ENCODE measurements at places on chromosomes 7 and 10.

DNA sequence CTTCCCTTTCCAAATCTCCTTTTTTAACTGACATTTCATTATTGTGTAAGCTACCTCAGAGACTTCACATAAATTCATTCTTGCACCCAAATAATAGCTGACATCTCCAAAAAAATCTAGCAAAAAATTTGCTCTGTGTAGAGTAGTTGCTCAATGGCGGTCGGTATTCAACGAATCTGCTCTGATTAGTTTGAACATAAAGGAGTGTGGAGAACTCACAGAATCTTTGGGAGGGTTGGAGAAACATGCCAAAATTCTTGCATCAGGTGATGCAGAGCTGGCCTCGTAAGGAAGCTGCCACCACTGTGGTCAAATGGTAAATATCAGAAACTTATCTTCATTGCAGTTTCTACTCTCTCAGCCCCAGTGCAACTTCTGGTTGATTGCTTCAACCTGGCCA, 201.2 kb upstream of the MDFIC start:
- DNase-seq = no peak

DNA sequence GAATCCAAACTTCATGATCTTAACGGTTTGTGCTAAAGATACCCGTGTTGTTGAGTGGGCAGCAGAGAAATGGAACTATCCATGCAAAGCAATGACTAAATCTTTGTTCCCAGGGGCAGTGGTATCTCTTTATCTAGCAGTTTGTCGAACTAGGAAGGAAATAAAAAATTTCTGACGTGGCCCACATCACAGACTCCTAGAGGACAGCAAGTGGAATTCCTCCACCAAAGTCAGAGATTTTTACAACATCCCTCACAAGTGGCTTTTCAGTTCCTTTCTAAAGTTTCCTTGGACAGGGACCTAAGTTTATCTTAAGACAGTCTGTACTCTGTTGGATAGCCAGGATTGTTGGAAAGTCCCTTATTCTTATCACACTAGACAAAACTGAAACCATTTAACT, 136.0 kb downstream of the RAPGEF5 start:
- DNase-seq = no peak

- no peak for DNase-seq
Measured at GRCh38 chr10:108290823-108291222, 1126.3 kb upstream of the SORCS1 start.

DNA sequence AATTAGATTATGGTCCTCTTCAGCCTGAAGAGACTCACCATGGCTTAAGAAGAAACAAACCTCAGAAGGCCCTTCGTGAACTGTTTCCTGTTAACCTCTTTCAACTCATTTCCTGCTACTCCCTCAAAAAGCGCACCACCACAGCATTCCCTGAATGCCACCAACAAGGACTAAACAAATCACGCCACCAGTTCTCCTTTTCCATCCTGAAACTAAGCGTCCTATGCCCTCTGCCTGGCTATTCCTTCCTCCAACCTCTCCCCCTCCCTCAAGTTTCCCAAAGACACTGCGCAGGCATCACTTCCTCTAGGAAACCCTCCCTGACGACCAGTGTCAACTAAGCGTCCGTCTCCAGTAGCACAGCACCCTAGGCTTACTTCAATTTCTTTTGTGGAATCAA, 12.0 kb downstream of the YWHAG start:
- DNase-seq = no peak

DNA sequence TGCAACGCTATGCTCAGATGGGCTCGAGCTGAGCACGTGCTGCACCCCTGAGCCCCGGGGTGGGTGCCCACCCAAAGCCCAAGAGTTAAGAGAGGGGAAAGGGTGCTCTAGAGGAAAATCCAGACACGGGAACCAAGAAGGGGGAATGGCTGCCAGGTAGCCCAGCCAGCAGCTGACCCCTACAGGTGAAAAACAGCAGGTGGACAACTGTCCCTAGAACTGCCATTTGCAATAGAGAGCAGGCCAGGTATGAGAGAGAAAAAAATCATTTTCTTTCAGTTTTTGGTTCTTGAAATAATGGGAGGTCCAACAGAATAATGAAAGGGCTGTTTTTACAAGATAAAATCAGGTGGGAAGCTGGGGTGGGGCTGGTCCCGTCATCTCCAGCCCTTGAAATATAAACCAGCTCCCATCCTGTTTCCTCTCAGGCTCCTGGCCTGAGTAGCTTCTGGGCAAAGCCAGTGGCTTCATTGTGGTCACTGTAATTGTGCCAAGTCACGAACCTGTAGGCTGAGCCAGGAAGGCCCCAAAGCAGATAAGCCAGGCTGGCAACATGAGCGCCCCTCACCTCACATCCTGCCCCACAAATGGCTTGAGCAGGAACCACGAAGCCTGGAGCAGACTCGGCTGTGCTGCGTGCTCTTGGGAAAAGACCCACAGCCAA, 257.8 kb downstream of the SNX10 start:
- no peak for DNase-seq

DNA sequence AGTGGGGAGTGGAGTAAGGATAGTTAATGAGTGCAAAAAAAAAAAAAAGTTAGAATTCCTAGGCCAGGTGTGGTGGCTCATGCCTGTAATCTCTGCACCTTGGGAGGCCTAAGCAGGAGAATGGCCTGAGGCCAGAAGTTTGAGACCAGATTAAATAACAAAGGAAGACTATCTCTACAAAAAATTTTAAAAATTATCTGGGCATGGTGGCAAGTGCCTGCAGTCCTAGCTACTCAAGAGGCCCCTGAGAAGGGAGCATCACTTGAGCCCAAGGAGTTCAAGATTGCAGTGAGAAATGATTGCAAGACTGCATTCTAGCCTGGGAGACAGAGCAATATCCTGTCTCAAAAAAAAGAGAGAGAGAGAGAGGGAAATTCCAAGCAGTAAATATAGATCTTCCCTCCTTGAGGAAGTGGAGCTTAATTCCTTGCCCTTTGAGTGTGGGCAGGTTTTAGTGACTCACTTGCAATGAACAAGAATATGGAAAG, 19.5 kb upstream of the CSTF2T start:
- no peak for DNase-seq

GRCh38 chr7:149772956-149773434, 393 bp downstream of the ZNF467 start:
- no peak for DNase-seq

GRCh38 chr10:109902992-109903947, 20.0 kb downstream of the XPNPEP1 start:
- DNase-seq = peak; percentile 21

- DNase-seq = no peak
Measured at GRCh38 chr10:129602938-129603535, 136.0 kb downstream of the MGMT start.

- no peak for DNase-seq
Measured at GRCh38 chr7:40698214-40698920, 563.6 kb downstream of the SUGCT start.

DNA sequence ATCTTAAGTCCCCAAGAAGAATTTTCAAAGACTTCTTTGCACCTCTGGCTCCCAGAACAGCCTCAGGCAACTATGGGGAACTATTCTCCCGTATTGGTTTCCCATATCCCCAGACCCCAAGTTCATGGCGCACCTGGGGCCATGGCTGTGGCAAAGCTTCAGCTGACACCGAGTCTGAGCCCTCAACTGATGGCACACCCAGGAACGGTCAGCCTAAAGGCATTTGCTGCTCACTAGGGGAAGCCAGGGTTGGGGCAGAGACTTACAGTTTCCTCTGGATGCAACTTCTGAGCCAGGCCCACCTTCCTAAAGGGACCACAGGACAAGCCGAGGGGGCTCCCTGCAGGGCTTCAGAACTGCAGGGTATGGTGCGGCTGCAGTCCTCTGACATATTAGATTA, 13.7 kb upstream of the CPA1 start:
- no peak for DNase-seq

DNA sequence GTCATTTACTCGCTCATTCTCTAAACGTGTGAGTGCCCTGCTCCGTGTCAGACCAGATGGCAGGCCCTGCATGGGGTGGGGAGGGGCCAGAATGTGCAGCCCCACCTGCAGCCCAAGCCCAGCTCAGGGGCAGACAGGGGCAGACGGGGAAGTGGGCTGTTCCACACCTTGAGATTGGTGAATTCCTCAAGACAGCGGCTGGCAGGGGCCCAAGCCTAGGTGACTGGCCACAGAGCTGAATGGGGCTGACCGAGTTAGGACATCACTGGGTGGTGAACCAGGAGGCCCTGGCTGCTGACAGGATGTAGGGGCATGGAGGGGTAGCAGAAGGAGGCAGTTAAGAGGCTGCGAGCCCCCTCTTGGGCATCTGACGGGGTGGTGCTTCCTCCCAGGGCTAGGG, 79.1 kb downstream of the MGMT start:
- no peak for DNase-seq

GRCh38 chr10:59771162-59771807, 18.0 kb upstream of the MRLN start:
- DNase-seq = no peak

- no peak for DNase-seq
Measured at GRCh38 chr7:137834552-137834951, 12.2 kb downstream of the DGKI start.

DNA sequence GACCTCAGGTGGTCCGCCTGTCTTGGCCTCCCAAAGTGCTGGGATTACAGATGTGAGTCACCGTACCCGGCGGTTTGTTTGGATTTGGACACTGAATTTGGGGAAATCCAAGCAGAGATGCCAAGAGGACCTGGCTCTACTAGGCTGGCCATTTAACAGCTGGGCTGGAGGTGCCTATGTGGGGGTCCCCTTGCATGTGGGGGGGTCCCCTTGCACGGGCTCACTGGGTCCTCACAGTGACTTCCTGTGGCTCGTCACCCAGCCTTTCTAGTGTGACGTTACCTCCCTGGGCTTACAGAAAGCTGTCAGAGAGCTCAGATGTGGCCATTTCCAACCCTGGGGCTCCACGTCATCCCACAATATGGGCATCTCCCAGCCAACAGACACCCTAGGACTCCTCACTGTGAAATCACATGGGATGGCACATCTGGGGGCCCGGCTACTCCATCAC, 49.3 kb upstream of the GNA12 start:
- DNase-seq = no peak

DNA sequence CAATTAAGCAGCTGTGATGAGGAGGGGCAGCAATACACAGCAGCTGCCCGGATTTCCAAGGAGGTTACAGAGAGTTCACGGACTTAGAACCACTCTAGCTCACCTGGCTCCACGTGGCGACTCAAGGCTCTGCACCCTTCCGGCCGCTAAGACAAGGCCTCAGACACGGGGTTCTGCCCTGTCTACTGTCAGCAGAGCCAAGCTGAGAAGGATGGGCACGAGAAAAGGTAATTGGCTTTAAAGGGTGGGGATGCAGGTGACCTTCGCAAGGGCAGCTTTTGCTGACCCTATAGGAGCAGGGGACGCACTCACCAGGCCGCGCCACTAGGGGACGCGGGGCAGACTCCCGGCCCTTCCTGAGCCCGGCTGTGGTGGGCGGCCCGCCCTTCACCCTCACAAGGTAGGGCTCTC, 152.4 kb downstream of the KIF20B start:
- DNase-seq = no peak

DNA sequence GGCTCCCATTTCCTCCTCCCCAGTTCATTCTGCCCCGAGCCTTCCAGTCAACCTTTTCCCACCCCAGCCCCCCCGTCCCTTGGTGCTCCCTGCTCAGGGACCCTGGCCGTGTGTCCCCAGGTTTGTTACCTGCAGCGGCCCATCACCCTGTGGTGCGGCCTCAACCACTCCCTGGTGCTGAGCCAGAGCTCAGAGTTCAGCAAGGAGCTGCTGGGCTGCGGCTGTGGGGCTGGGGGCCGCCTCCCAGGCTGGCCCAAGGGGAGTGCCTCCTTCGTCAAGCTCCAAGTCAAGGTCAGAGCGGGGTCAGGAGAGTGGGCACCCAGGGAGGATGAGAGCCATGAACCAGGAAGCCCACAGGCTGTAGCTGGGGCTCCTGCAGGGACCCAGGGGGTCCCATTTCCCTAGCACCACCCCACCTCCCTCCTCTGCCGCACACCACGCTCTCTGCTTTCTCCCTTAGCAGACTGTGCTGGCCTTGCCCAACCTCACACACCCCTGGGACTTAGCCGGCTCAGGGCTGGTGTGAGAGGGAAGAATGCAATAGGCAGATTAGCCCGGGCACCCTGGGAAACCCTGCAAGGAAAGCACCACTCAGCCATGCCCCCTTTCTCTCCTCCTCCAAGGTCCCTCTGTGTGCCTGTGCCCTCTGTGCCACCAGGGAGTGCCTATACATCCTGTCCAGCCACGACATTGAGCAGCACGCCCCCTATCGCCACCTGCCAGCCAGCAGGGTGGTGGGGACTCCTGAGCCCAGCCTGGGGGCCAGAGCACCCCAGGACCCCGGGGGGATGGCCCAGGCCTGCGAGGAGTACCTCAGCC, 2.0 kb upstream of the PCOLCE start:
- peak; percentile 53 for DNase-seq

- DNase-seq = no peak
Measured at GRCh38 chr10:70409772-70410171, 5.8 kb downstream of the EIF4EBP2 start.

- DNase-seq = peak; percentile 21
Measured at GRCh38 chr10:90652519-90652918, 205.3 kb downstream of the HTR7 start.

DNA sequence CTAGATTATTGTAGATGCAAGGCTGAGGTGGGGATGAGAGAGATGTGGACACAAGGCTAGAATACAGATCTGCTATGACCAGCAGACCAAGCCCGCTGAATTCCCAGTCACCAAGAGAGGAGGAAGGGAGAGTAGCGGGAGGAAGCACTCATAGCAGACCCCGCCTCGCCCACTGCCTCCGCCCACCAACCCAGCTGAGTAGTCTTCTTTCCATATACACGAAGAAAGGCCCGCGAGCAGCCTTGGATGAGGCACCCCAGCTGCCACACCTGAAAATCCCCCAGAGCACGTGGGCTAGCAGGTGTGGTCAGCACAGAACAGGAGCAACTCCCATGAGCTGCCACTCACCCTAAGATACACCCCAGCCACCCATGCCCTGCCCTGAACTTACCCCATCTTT, 7.9 kb upstream of the H2BK1 start:
- peak; percentile 15 for DNase-seq

DNA sequence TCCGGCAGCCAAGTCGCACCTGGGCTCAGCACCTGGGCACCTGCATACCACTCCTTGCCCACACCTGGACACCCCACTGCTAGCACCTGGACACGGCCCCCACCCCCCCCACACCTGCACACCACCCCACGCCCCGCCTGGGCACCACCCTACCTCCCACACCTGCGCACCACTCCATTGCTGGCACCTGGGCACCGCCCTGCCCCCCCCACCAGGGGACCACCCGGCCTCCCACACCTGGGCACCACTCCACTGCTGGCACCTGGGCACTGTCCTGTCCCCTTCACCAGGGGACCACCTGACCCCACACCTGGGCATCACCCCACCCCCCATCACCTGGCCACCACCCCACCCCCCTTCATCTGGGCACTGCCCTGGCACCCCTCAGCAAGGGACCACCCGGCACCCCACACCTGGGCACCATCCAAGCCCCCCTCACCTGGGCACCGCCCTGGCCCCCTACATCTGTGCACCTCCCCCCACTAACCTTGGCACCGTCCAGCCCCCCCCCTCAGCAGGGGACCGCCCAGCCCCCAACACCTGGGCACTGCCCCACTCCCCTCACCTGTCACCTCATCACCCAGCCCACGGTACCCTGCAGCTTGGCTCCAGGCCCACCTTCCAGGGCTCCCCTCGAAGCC, 33.8 kb upstream of the RNF32 start:
- no peak for DNase-seq

DNA sequence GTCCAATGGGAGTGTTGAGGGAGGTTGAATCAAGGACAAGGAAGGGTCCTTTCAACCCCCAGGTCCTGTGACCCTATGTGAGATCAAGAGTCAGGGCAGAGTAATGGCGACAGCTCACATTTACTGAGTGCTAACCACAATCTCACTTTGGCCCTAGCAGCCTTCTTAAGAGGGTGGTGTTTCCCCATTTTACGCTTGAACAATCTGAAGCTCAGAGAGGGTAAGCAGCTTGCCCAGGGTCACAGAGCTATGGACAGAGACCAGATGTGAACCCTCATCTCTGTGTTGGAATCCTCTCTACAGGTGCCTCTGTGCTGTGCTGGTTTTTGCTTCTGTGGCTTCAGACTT, 102.0 kb downstream of the GRK5 start:
- DNase-seq = no peak
